ENCODE measurements at places on chromosomes 5 and 9.

- no peak for DNase-seq
Observed at GRCh38 chr5:91352831-91353695, 30.1 kb downstream of the ARRDC3 start.

DNA sequence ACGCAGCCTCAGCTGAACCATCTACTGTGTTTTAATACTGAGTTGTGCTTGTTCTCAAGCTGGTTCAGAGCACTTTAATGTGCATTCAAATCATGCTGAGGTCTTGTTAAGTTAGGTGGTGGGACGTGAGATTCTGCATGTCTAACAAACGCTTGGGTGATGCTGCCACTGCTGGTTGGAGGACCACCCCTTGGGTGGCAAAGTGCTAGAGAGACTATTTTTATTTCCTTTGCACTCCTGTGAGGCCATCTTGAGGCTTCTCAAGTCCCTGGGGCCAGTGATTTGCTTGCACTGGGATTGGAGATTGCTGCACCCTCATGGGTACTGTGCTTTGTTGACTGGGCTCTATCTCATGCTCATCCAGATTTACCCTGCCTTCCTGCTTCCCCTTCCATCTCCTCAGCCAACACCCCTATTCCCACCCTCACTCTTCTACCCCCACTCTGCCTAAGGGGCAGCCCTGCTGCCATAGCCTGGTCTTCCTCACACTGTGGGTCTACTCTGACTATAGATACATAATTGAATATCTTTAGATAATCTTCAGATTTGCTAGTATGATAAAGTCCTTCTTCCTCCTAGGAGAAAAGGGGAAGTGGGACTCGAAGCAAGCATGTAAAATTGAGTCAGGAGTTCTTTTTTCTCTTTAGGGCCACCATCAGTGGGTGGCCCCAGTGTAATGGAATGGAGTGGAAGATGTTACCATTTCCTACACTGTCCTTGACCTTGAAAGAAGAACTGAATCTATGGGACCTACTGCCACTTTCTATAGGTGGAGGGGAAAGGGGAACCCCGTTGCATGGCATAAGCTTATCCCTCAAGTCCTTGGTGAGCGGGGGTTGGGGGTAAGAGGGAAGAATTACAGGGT, 45.1 kb upstream of the SUB1 start:
- no peak for DNase-seq

DNA sequence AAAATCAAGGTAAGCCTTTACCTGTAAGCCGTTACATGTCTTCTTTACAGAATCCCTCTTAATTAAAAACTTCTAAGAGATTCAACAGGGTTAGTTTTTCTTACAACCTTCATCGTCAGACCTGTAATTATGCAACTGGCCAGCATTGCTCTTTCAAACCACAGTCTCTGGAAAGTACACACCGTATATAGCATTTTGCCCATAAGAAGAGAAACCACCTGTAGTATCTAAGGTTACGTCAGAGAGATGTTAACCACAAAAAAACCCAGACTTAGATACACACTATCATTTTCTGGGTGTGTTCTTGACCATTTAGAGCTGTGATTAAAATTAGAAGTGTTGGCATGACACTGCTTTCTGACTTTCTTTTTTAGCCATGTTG, 140.0 kb downstream of the MUSK start:
- DNase-seq = no peak

DNA sequence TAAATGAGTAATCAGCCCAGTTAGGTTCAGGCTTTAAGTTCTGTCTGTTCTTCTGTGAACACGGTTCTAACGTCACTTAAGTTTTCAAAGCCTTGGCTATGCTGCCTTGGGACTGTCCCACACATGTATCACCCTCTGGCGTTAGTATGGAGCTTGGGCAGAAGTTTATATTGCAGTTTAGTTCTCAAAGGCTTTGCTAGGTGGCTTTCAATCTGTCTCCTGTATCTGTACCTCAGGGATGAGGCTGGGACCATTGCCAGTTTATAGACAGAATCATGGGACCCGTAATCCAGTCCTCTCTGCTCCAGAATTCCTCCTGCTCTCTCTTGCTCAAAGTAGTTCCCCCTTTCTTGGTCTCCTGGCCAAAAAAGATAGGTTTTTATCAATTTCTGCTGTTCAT, 12.1 kb downstream of the C9orf40 start:
- no peak for DNase-seq

DNA sequence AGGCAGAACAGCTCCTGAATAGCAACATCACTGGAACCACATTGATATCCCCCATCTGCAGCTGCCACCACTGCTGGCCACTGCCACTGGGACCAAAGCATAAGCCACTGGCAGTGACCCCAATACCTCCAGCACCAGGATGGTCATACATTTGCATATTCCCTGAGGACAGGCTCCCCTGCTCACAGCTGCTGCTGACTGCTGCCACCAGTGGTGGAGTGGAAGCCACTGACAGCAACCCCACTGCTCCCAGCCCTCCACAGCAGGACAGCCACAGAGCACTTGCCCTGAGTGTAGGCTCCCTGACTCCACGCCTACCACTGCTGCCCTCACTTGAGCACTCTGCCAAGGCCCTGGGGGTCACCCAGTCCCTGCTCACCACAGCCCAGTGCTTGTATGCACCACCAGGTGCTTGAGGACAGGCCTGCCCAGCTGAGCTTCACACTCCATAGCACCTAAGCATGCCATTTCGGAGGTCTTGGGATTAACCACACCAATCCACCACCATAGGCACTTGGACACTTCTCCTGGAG, 327.4 kb upstream of the RPS23 start:
- DNase-seq = no peak
